ENCODE measurements at places on chromosomes 12 and 14.

- peak; percentile 75 for DNase-seq
These were observed 40.6 kb upstream of the EML1 start for GRCh38 chr14:99752486-99753121.

GRCh38 chr14:95309261-95310051 is 10.3 kb downstream of the CLMN start:
- no peak for DNase-seq

GRCh38 chr14:54549862-54550261 is 17.1 kb upstream of the SAMD4A start:
- no peak for DNase-seq

DNA sequence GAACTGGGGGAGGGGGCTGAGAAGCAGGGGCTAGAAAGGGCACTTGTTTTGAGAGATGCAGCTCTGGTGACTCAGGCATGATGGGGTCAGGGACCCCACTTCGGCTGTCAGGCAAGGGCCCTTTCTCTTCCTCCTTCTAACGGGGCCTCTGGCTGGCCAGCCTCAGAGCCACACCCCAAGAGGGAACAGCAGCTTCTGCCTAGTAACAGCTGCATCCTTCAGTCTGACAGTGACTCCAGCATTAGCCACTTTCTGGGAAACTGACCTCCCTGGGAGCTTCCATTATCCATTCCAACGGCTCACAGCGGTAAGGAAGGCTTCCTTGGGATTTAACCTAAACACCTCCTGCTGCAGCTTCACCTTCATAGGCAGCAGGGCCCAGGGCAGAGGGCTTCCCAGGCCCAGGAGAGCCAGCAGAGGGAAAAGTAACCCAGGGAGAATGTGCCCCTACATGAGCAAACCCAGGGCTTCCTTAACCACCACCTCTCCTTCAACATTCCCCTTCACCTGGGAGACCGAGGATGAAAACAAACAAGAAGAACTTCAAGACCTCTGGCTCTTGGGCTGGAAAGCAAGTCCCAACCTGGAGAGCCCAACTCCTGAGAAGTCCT is 2.7 kb downstream of the NCKAP5L start:
- DNase-seq, result peak; percentile 58

DNA sequence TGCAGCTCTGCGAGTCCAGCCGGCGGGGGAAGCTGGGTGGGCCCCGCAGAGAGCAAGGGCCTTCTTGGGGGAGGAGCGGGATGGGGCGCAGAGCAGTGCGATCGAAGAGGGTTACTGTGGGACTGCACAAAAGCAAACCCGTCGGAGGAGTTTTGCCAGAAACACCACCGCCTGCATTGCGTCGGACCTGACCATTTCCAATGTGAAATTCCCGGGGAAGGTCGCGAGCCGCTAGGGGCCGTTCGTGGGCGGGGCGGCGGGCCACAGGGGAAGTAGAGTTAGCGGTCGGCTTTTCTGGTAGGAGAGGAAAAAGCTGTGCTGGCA is 333 bp upstream of the KCNA1 start:
- DNase-seq, result no peak

- DNase-seq, result peak; percentile 62
These were observed 88.0 kb upstream of the TMEM260 start for GRCh38 chr14:56491299-56492285.

DNA sequence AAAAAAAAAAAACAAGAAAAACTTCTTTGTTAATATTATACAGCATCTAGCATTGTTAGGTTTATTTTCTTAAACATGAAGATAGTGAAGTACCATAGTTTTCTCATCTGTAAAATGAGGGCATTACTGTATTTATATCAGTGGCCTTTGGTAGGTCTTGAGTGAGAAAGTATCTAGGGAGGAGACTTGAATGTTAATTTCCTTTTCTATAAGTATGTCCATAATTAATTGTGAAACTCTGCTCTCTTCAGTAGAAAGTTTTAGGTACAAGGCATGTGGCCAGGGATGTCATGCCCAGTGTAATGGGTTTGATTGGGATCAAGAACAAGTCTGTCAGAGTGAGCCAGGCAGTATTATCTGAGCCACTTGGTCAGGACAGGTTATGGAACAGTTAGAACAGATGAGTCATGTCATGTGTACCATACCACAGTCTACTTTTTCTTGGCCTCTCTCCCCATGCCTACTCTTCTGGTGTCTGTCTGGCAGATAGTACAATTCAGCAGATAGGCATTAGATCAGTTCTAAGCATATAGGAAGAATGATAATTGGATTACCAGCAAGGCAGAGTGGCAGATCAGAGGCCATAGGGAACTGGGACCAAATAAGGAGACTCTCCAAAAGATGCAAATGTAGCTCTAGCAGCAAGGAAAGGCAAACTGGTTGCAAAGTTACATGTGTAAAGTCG is 30.4 kb downstream of the FBXO34 start:
- peak; percentile 40 for DNase-seq

- DNase-seq, result no peak
These were observed 126.4 kb downstream of the SLC35F4 start for GRCh38 chr14:57739516-57739915.

DNA sequence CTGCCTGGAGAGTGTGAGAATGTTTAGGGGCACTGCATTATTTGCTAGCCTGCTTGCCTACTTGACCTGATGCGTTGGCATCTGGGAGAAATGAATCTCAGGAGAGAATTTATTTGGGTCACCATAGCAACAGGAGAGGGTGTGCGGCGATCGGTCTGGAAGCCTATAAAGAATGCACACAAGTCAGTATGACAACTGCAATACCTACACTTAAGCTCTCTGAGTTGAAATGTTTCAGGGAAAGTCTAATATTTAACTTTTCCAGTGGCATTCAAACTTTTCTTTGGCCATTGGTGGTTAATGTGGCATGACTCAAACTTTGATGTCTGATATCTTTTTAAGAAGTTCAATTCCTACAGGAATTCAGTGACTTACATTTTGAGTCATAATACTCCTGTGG is 205.1 kb downstream of the NEDD1 start:
- no peak for DNase-seq

DNA sequence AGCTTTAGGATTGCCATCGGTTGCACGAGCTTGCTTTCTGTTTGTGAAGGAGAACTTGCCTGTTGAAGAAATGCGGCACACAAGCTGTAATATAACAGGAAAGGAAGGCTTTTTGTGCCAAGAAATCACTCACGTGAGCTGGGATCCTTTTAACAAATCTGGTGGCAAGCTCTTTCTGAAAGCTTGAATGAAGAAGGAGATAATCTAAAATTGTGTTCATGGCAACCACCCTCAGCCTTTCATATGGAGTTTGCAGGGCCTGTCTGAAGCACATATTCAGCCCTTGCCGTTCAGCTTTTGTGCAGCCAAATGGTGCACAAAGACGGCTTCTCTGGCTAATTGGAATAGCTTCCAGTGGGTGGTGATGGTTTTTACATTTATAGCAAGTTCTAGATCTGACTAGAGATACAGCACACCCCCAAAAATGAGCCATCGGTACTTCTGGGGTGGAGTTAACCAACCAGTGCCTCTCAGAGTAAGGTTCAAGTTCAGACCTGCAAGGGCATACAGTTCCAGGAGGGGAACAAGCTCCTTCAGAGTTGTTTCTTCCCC is 107.4 kb downstream of the AEBP2 start:
- DNase-seq, result peak; percentile 50

DNA sequence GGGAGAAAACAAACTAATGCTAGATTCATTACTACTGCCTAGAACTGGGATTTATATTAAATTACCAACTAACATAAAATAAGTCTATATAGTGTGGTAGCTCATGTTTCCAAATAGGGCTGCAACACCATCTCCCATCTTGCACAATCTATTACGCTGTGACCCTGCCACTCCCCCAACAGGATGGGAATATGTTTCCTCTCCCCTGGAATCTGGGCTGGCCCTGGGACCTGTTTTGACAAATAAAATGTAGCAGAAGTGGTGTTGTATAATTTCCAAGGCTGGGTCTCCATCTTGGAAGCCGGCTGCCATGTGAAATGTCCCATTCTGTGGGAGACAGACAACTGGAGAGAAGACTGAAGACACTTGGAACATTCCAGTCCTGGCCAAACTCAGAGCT is 45.6 kb upstream of the FERMT2 start:
- peak; percentile 20 for DNase-seq

DNA sequence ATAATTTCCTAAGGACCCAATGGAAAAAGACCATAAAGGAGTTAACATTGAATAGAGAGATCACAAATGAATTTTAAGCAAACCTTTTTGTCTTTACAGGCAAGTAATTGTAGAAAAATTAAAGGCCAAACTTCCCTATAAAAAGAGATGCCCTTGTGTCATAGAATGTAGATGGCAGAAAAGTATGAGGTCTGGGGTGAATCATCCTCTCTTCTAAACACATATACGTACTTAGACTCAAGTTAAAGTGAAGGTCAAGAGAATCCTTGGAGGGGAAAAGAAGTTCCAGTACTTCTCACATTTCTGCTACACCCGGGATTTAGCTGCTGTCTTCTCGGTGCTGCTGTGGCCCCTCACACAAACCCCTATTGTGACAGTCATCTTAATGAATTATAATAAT is 116.2 kb upstream of the ARID2 start:
- DNase-seq, result peak; percentile 49

GRCh38 chr12:85814071-85814470 is 22.1 kb downstream of the RASSF9 start:
- no peak for DNase-seq

DNA sequence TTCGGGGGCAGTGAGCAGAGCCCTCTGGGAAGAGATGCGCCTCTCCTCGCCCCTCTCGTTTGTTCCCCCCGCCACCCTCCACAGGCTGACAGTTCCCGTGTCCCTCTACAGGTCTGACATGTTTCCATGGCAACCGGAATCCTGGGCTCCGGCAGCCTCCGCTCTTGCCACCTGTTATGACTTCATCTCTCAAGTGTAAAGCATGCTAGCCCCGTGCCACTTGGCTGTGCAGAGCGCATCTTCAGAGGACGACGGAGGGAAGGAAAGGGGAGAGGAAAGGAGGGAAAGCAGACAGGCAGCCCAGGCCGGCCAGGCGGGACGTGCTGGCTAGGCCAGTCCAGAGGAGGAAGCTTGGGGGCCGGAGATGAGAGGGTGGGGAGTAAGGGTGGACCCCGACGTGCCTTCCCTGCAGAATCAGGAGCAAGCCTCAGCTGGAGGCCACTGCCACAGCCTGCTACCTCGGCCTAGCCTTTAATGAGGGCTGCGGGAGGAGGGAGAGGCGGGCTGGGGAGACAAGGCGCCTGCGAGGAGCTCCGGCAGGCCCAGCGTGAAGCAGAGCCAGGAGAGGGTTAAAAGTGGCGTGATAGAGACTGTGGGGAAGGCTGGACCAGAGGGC is 214.3 kb downstream of the DPF3 start:
- DNase-seq, result peak; percentile 24

DNA sequence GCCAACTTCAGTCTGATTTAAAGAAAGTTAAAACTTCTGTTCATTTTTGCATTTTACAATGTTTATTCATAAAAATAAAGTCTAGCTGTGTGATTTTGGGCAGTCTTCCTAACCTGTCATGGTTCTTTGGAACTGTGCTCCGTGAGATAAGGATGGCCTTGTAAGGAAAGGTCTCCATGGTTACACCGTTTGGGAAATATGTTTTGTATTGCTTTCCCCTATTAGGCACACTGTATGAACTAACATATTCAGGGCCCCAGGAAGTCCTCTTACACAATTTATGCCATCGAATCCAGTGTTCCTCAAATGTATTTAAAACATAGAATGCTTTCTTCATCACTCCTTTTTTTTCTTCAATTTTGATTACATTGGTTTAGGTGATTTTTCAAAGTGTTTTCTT is 54.5 kb downstream of the APAF1 start:
- peak; percentile 7 for DNase-seq

GRCh38 chr12:26046203-26046602 is 78.6 kb downstream of the BHLHE41 start:
- no peak for DNase-seq

GRCh38 chr14:101167428-101167827 is 263.9 kb upstream of the RTL1 start:
- DNase-seq, result no peak

DNA sequence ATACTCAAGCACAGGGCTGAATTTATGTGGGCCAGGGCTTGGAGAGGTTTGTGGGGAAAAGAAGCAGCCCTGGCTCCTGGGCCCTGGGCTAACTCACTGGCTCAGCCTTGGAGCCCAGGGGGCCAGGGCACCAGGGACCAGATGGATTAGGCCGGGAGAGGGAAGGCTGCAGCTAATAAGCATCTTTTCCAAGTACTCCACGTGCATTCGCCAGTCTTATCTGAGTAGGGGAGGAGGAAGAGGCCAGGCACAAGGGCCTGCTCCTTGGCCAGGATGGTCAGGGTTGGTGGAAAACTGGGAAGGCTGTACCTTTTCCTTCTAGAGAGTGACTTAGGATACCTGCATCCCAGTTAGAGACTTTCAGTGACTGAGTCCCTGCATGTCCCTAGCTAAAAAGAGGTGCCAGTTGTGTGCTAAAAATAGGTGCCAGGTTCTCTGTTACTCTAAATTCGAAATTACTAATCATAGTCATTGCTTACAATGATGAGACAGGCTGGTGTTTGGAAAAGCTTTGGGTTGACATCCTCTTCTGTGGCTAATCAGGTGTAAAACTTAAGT is 1.3 kb downstream of the GLRX5 start:
- DNase-seq, result no peak

GRCh38 chr14:81729622-81730021 is 196.0 kb upstream of the SEL1L start:
- no peak for DNase-seq

DNA sequence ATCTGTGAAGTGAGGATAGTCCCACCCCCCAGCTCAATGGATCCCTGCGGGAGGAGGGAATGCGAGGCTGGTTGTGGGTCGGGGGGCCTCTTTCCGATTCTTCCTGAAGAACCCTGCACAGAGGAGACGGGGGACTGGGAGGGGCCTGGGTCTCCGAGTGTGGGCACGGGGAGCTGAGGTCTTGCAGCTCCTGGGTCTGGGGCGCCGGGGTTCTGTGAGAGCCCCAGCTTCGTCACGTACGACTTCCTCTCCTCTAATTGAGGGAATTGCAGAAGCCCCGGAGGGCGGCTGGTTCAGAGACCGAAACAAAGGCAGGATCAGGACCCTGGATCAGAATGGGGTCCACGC is 66.6 kb downstream of the DIO3 start:
- no peak for DNase-seq

DNA sequence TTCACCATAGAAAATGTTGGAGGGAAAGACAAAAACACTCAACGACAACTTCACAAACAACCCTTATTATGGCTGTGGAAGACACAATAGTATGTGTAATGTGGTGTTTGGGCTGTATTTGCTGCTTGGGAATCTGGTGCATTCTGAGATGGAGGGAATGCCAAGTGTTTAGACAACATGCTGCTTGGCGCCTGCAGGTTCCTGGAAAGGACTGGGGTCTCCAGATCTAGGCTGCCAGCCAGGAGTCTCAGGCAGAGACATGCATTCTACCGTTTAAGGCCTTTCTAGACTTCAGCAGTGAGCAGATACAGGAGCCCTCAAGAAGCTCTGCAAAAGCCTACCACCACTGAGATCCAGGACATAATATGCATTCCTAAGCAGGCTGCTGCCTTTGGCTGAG is 418.7 kb downstream of the NRXN3 start:
- no peak for DNase-seq

- peak; percentile 71 for DNase-seq
These were observed 1.6 kb downstream of the CRIP2 start for GRCh38 chr14:105476097-105476830.

GRCh38 chr14:104827177-104828055 is 26.5 kb downstream of the ZBTB42 start:
- peak; percentile 53 for DNase-seq

Measured in lung microvascular endothelial cell (primary cell).